ENCODE measurements at places on chromosomes 1 and 21. TPM values are rescaled to one million over a fixed set of nuclear protein-coding genes. Genes with fewer than 3 reads are reported as not detected.
A peak's percentile ranks its signal among the peaks of the same experiment; 100 is the strongest.

GRCh38 chr1:93689521-93690223 lies 8.0 kb upstream of the BCAR3 start:
- H3K4me1 ChIP-seq: peaks cover 19% of the 10 kb centered on the region
- H3K27me3 ChIP-seq: peaks cover 11% of the 10 kb centered on the region
- H3K27ac ChIP-seq: no peak overlapping the region
- H3K36me3 ChIP-seq: no peaks in the 10 kb centered on the region
- no peak overlapping the region for H3K4me3 ChIP-seq

- H3K27ac ChIP-seq: no peak overlapping the region
- H3K4me3 ChIP-seq: no peak overlapping the region
- no peaks in the 10 kb centered on the region for H3K4me1 ChIP-seq
- no peaks in the 10 kb centered on the region for H3K36me3 ChIP-seq
- peaks cover 21% of the 10 kb centered on the region for H3K27me3 ChIP-seq
- no peak for DNase-seq
These were observed 105.9 kb upstream of the POU3F1 start for GRCh38 chr1:38152351-38153065.

DNA sequence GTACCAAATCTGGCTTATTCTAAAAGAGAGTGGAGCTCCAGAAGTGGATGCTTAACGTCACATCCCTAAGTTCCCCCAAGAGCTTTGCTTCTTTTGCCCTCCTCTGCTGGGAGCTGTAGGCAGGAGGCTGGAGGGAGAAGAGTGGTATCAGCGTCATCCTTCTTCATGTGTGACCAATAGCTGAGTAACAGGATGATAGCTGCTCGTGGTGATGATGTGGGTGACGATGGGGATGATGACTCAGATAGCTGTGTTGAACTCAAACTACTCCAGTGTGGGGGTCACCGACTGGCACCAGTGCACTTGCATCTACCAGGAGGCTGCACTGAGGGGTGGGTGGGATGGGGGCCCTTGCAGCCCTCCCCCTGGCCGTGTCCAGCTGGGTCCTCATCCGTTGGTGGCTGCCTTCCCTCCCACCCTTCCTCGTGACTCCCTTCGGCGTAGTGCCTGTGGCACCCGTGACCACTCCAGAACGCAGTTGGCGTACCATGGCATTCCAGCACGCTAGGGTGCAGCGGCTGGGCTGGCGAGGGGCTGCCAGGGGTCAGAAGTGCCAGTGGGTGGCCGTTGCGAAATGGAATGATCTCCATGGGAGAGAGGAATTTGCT lies 1.1 kb downstream of the IGFN1 start:
- H3K36me3 ChIP-seq: no peaks in the 10 kb centered on the region
- peaks cover 3% of the 10 kb centered on the region for H3K4me1 ChIP-seq
- H3K27me3 ChIP-seq: peaks cover 13% of the 10 kb centered on the region
- H3K27ac ChIP-seq: no peak overlapping the region
- no peak overlapping the region for H3K4me3 ChIP-seq

GRCh38 chr1:227343206-227343605 lies 24.9 kb upstream of the CDC42BPA start:
- H3K27ac ChIP-seq: no peak overlapping the region
- peaks cover 1% of the 10 kb centered on the region for H3K27me3 ChIP-seq
- DNase-seq: no peak
- H3K36me3 ChIP-seq: no peaks in the 10 kb centered on the region

- peaks cover 15% of the 10 kb centered on the region for H3K4me1 ChIP-seq
- no peaks in the 10 kb centered on the region for H3K36me3 ChIP-seq
- no peak for DNase-seq
- H3K4me3 ChIP-seq: no peak overlapping the region
- H3K27me3 ChIP-seq: no peaks in the 10 kb centered on the region
These were observed 93.5 kb upstream of the SIM2 start for GRCh38 chr21:36605426-36605825.

- H3K27ac ChIP-seq: no peak overlapping the region
- H3K4me3 ChIP-seq: no peak overlapping the region
- DNase-seq: no peak
These were observed 60.2 kb upstream of the ARHGEF16 start for GRCh38 chr1:3393987-3394920.

Gene TEKT2
- 0.34 TPM for total RNA-seq

- H3K4me1 ChIP-seq: peaks cover 92% of the 10 kb centered on the region
- H3K4me3 ChIP-seq: no peak overlapping the region
- no peaks in the 10 kb centered on the region for H3K27me3 ChIP-seq
These were observed 144.2 kb downstream of the DHRS3 start for GRCh38 chr1:12473596-12474362.

DNA sequence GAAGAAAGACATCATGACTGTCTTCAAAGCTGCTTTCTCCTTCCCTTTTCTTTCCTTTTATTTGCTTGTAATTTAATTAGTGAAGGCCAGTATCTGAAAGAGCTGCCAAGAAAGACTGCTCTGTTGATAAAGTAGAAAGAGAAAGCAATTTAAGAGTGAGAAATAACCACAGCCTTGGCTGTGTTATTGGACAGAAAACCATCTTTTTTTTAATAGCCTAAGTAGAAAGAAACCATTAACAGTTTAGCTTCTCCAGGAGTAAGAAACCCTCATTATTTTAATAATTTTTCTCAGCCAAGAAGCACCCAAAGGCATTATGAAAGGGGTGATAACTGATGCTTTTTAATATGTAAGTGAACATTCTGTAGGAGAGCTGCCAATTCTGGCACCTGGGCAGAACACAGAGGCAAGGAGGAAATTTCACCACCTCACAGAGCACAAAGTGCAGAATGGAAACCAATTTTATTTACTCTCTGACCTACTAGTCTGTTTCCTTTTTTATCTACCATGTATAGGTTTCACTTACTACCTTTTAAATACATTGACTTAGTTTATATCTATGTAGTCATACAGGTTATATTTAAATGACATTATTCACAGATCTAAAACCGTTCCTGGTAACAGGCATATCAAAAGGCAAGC lies 703.2 kb downstream of the MRPL39 start:
- H3K27me3 ChIP-seq: no peaks in the 10 kb centered on the region
- H3K36me3 ChIP-seq: no peaks in the 10 kb centered on the region
- no peak overlapping the region for H3K27ac ChIP-seq
- no peak for DNase-seq

Gene FAM43B
- not detected for total RNA-seq

Gene ERG
- total RNA-seq: not detected

DNA sequence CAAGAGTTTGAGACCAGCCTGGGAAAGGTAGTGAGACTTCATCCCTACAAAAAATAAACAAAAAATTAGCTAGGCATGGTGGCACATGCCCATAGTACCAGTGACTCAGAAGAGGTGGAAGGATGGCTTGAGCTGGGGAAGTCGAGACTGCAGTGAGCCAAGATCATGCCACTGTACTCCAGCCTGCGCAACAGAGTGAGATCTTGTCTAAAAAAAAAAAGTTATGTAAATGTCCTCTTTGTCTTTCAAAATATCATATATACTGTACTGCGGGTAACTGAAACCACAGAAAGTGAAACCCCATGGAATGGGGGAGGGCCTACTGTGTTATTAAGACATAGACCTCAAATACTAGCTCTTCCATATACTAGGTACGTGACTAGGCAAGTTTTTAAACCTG lies 20.8 kb downstream of the ACADM start:
- peaks cover 7% of the 10 kb centered on the region for H3K4me1 ChIP-seq
- no peak overlapping the region for H3K27ac ChIP-seq
- no peak for DNase-seq
- no peaks in the 10 kb centered on the region for H3K27me3 ChIP-seq
- H3K36me3 ChIP-seq: peaks cover 23% of the 10 kb centered on the region

DNA sequence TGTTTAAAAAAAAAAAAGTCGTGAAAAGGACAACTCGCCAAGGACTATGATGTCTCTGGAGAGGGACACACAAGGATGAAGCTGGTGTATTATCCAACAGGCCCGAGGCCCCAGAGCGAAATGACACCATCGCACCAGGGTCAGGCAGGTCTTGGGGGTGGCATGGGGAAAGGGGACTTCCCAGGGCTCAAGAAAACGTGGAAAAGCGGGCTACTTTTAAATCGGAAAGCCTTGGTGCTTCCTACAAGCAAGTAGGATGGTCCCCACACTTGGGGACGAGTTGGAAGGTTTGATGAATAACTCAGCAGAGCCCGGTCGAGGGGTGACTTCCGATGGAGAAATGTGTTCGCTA lies 505 bp upstream of the GNPAT start:
- no peaks in the 10 kb centered on the region for H3K27me3 ChIP-seq
- peak overlapping the region; percentile 99 for H3K4me3 ChIP-seq
- peaks cover 59% of the 10 kb centered on the region for H3K4me1 ChIP-seq
- peaks cover 52% of the 10 kb centered on the region for H3K36me3 ChIP-seq
- DNase-seq: no peak

Measured in activated CD8-positive, alpha-beta T cell treated with anti-CD3 and anti-CD28 coated beads for 36 hours (primary cell).